ENCODE measurements at places on chromosomes 5 and 9. TPM values are rescaled to one million over a fixed set of nuclear protein-coding genes. Genes with fewer than 3 reads are reported as not detected.

The FOXD4L5 gene
- total RNA-seq = 0.09 TPM

The F2RL1 gene
- total RNA-seq = 15.1 TPM

The GRM6 gene
- total RNA-seq = not detected

The SVEP1 gene
- total RNA-seq = 9.2 TPM

The DBH gene
- total RNA-seq = not detected

The REEP2 gene
- total RNA-seq = 18.2 TPM

The PLAC8L1 gene
- 0.59 TPM for total RNA-seq

All from smooth muscle cell of the umbilical artery (primary cell).